ENCODE measurements at places on chromosomes 3 and 15. TPM values are rescaled to one million over a fixed set of nuclear protein-coding genes. Genes with fewer than 3 reads are reported as not detected.

Gene USP4
- 11.5 TPM for total RNA-seq

DNA sequence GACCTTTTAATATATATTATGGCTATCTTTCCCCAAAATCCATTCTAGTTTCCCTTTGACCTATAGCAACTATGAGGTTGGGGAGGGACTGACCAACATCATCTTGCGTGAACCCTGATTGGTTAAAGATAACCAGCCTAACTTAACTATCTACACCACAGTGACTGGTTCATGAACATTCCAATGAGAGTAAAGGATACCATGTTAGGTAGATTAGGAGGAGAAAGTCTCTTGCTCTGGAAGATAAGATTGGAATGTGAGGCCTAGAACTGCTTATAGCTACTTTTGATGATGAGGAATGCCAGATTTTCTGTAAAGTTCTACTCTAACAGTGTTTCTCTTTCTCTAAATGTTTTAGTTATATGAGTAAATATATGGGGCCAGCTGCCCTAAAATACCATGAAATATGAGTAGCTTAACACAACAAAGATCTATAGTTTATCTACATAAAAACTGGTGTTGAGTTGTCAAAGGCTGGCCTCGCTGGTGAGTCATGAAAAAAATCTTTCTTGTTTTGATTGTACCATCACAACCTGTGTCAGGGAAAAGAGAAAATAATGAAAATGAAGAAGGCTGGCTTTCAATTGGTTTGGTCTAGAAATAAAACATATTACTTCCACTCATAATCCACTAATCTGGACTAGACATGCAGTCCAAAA lies 481.4 kb downstream of the NSUN3 start:
- no peaks in the 10 kb centered on the region for H3K36me3 ChIP-seq
- DNase-seq = no peak
- H3K4me1 ChIP-seq = no peaks in the 10 kb centered on the region
- H3K27ac ChIP-seq = no peak overlapping the region

GRCh38 chr3:156207802-156208685 lies 87.7 kb downstream of the KCNAB1 start:
- H3K4me1 ChIP-seq = peaks cover 11% of the 10 kb centered on the region
- H3K27ac ChIP-seq = no peak overlapping the region
- H3K4me3 ChIP-seq = no peak overlapping the region

DNA sequence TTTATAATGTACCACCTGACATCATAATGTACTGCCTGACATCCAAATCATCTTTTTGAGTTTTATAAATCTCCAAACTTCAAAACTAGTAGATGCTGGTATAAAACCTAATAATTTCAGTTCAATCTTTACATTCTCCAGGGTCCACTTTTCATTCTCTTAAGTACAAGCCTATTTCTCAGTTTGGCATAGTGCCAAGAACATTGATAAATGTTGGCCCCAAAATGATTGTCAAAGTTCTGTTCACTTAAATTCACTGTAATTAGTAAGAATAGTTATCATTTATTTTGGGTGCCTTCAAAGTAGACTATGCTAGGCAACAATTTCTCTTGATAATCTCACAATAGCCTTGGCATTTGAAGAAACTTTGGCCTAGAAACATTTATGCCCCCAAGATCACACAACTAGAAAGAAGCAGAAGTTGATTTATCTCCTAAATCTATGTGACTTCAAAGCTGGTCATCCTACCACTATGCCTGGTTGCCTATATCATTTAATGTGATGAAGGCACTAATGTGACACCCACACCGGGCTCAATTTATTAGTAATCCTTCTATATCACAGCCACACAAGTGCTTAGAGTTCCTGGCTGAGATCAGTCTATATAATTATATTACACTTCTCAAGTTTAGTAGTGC lies 101.7 kb downstream of the ZNF609 start:
- no peak overlapping the region for H3K27ac ChIP-seq
- no peak for DNase-seq
- H3K4me1 ChIP-seq = peaks cover 6% of the 10 kb centered on the region
- H3K27me3 ChIP-seq = no peaks in the 10 kb centered on the region
